Choroid plexus epithelial cell (primary cell): ENCODE measurements at places on chromosomes 4 and X.

DNA sequence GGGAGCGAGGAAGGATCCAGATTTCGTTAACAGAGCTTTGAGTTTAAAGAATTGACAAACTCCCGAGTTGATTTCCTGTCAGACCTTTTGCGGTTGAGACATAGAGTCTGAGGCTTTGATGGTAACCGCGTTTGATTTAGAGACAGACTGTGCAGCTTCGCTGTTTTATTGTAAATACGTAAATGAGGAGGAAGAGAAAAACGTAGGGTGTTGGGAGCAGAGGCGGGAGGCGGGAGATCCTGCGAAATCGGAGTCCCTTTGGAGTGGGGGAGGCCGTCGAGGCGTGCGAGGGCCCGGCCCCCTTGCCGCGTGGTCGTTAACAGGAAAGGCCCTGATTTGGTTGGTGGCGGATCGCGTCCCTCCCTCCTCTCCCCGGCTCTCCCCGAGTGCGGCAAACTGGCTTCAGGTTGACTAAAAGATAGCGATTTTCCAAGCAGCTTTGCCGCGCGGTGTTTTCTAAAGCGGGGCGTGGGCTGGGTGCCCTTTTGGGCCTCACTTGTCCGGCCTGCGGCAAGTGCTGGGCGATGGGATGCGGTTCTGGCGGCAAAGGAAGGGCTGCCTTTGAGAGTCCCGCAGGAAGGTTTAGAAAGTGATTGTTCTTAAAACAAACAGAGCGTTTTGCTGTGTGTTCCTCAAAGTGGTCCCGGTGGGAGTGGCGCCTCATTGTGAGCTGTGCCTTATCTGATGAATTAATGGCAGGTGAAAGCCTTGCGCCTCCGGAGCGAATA lies 857 bp downstream of the SCML1 start:
- peak; percentile 29 for DNase-seq

- peak; percentile 28 for DNase-seq
These were observed 2.9 kb downstream of the CPZ start for GRCh38 chr4:8595237-8596087.

DNA sequence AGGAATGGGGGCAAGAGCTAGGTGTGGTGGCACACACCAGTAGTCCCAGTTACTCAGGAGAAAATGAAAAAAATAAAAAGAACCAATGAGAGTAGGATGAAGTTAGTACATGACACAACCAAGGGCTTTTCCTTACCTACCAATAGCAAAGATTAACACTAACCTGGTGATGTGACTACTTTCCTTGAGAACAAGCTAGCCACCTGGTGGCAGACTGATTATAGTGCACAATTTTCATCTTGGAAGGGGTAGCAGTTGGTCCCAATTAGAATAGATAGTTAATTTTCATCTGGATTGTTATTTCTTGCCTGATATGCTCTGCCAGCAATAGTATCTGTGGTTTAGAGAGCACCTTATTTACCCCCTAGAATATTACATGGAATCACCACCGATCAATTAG lies 1216.8 kb upstream of the PABPC4L start:
- DNase-seq: peak; percentile 62

GRCh38 chr4:177574446-177574845 lies 132.2 kb upstream of the AGA start:
- DNase-seq: peak; percentile 48

- no peak for DNase-seq
These were observed 4.9 kb upstream of the SLC4A4 start for GRCh38 chr4:71333960-71334359.

DNA sequence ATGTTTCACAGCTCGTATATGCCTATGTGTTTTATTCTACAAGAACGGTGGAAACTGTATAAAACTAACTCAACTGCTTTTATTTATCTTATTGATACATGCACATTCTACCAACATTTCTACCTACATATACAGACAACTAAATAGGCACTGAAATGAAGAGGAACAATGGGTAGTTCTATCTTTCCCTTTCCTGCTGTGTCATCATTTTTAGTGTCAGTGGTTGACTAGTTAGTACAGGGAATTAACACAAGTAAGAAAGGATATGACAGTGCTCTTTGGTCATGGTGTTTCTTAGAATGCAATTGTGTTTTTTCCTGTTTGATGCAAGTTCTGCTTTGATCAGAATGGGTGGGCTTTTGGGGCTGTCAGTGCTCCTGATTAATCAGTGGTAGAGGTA lies 293.8 kb upstream of the CTSO start:
- no peak for DNase-seq

DNA sequence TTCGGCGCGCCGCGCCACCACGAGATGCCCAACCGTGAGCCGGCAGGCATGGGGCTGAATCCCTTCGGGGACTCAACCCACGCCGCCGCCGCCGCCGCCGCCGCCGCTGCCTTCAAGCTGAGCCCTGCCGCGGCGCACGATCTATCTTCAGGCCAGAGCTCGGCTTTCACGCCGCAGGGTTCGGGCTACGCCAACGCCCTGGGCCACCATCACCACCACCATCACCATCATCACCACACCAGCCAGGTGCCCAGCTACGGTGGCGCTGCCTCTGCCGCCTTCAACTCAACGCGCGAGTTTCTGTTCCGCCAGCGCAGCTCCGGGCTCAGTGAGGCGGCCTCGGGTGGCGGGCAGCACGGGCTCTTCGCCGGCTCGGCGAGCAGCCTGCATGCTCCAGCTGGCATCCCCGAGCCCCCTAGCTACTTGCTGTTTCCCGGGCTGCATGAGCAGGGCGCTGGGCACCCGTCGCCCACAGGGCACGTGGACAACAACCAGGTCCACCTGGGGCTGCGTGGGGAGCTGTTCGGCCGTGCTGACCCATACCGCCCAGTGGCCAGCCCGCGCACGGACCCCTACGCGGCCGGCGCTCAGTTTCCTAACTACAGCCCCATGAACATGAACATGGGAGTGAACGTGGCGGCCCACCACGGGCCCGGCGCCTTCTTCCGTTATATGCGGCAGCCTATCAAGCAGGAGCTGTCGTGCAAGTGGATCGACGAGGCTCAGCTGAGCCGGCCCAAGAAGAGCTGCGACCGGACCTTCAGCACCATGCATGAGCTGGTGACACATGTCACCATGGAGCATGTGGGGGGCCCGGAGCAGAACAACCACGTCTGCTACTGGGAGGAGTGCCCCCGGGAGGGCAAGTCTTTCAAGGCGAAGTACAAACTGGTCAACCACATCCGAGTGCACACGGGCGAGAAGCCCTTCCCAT lies 1.1 kb downstream of the ZIC3 start:
- DNase-seq: peak; percentile 64

DNA sequence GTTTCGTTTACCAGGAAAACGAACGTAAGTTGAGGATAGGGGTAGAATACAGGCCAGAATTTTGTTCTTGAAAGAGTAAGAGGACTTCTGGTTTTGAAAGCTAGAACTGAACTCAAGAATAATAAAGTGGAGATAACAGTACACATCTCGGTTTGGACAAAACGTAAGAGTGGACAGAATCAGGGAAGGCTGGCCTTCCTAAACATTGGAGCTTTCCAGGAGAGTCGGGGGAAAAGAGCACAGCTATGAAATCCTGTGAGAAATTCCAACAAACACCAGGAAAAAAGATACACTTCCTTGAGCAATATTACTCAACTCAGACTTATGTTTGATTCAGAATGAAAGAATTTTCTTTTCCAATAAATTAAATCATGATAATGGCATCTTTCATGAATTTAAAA lies 1.2 kb downstream of the CTSO start:
- no peak for DNase-seq
